ENCODE measurements at places on chromosomes 16 and 17. TPM values are rescaled to one million over a fixed set of nuclear protein-coding genes. Genes with fewer than 3 reads are reported as not detected.

DNA sequence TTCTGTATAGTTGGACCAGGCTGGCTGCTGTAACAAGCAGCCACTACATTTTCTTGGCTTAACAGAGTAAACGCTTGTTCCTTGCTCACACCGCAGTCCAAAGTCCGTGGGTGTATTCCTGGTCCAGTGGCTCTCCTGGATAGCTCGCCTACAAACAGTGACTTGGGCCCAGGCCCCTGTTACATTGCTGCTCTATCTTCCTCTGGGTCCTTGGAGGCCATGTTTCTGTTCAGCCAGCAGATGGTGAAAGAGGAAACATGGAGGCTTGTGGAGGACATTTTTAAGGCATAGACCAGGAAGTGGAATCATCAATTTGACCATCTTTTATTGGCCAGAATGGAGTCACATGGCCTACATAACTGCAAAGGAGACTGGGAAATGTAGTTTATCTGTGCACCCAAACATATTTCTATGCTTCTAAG, 55.1 kb downstream of the ATP2C2 start:
- no peaks in the 10 kb centered on the region for H3K4me1 ChIP-seq
- H3K4me3 ChIP-seq, result no peak overlapping the region
- no peaks in the 10 kb centered on the region for H3K27me3 ChIP-seq
- no peak for DNase-seq

DNA sequence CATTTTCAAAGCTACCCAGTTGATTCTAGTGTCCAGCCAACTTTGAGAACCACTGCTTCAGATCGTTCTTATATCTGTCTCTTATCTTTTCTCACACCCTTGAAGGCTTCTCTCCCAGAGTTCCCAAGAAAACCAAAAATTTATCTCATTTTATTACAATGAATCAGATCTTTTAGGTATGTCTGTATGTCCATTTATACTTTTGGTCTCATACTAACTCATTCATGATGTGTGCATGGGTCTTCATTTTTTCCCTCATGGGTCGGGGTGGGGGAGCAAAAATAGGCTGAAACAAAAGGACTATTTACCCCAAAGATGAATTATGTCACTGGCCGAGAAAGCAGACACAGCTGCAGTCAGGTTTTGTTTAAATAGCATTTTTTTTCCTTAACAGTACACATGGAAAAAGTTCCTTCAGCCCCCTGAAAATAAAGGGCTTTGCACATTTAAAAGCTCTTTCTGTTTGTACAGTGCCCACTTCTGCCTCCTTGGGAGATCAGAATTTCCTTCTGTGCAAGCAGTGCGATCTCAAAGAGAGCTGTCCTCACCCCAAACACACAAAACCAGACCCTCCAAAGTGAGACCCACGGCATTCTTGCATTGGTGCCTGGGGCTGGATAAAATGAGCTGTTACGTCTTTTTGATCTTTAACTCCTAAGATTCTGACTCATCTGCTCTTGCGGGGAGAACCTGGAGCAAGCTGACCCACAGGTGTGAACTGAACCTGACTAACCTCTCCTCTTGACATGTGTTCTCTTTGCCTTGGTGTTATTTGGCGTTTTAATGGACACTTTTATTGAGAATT, 251.2 kb upstream of the ELAC2 start:
- DNase-seq, result no peak
- H3K4me1 ChIP-seq, result no peaks in the 10 kb centered on the region
- no peak overlapping the region for H3K27ac ChIP-seq
- H3K36me3 ChIP-seq, result no peaks in the 10 kb centered on the region

- no peak for DNase-seq
- no peak overlapping the region for H3K27ac ChIP-seq
- H3K27me3 ChIP-seq, result peaks cover 11% of the 10 kb centered on the region
Observed at GRCh38 chr16:1044460-1045309, 27.9 kb upstream of the SSTR5 start.

VAMP2 gene
- 67.8 TPM for total RNA-seq

DNA sequence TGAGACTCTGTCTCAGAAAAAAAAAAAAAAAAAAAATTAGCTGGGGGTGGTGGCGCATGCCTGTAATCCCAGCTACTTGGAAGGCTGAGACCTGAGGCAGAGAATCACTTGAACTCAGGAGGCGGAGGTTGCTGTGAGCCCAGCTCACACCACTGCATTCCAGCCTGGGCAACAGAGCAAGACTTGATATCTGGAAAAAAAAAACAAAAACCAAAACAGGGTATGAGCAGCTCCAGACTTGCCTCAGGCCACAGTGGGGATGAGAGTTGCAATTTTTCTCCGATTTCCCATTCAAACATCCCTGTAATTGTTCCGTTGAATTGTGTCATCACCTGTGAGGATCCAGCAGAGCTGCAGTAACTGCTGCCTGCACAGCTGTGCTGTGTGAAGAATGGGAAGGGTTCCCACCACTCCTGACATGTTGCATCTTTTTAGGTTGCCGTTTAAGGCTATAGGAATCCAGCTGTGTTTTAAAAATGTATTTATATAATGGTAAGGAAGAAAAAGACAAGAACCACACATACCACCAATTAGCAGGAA, 150.0 kb downstream of the VPS53 start:
- no peak overlapping the region for H3K4me3 ChIP-seq
- no peak overlapping the region for H3K27ac ChIP-seq
- H3K36me3 ChIP-seq, result peaks cover 20% of the 10 kb centered on the region
- DNase-seq, result no peak
- no peaks in the 10 kb centered on the region for H3K27me3 ChIP-seq

DNA sequence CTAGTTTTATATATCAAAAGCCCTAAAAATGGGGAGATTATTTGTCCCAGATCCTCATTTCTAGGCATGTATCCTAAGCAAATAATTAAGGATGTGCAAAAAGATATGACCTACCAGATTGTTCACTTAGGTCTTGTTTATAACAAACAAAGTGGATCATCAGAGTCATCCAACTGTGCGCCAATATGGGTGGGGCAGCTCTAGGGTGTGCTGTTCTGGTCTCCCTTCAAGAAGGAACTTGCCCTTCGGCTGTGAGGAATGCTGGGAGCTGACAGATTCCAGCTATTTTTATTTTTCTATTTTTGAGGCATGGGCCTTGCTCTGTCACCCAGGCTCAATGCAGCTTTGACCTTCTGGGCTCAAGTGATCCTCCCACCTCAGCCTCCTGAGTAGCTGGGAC, 13.8 kb downstream of the CHP2 start:
- H3K4me1 ChIP-seq, result no peaks in the 10 kb centered on the region
- no peaks in the 10 kb centered on the region for H3K36me3 ChIP-seq
- H3K27me3 ChIP-seq, result no peaks in the 10 kb centered on the region
- no peak for DNase-seq
- no peak overlapping the region for H3K27ac ChIP-seq

DNA sequence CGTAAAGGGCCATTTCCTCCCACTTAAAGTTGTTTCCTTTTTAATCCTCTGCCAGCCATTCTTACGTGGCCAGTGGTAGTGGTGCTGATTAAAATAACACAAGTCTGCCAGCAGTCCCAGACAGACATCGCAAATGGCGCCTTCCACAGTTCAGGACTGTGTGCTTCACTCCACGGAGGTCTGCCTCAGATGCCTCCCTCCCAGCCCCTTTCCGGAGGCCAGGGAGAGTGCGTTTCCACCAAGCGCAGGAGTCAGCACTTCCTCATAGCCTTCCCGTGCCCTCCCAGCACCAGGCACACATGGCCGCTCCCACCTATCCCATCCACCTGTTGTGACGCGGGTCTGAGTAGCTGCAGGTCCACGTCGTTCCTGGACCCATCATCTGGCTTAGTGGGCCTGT, 205.6 kb downstream of the RPTOR start:
- no peaks in the 10 kb centered on the region for H3K27me3 ChIP-seq
- H3K4me3 ChIP-seq, result no peak overlapping the region
- H3K36me3 ChIP-seq, result peaks cover 15% of the 10 kb centered on the region

TBC1D3C gene
- not detected for total RNA-seq

DNA sequence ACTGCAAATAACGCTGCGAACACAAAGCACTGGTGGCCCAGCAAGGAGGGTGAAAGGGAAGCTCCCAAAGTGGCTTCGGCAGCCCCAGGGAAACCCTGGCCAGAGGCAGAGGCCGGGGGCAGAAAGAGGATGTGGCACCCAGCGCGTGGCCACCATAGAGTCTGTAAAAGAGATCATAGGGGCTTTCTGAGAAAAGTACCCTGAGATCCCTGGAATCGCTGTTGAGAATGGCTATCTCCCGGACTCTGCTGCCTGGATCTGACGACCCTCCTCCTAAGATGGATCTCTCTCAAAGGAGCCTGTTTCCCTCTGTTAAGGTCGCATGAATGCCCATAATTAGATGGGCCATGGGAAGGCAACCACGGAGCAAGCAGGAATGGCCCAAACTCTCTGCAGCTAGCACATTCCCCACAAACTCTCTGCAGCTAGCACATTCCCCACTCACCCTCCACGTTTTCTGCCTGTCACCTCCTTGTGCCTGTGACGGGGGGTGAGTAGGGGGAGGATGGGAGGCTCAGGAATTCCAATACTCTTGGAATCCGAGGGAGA, 364.4 kb downstream of the XYLT1 start:
- no peak overlapping the region for H3K4me3 ChIP-seq
- H3K27ac ChIP-seq, result no peak overlapping the region
- no peaks in the 10 kb centered on the region for H3K27me3 ChIP-seq
- no peak for DNase-seq

- no peak overlapping the region for H3K4me3 ChIP-seq
- no peak for DNase-seq
Observed at GRCh38 chr16:79607587-79607986, 7.0 kb upstream of the MAF start.

DNA sequence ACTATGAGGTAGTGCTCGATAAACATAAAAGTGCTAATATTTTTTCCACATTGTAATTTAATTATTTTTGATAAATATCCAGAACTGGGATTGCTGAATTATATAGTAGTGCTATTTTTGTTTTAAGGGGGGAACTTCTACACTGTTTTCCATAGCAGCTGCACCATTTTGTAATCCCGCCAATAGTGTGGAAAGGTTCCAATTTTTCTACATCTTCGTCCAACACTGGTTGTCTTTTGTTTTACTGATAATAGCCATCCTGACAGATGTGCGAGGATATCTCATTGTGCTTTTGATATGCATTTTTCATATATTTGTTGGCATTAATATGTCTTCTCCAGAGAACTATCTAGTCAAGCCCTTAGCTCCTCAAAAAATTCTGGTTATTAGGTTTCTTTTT, 259.6 kb upstream of the KCNJ16 start:
- no peaks in the 10 kb centered on the region for H3K27me3 ChIP-seq
- no peaks in the 10 kb centered on the region for H3K36me3 ChIP-seq
- H3K4me3 ChIP-seq, result no peak overlapping the region
- no peak for DNase-seq

DNA sequence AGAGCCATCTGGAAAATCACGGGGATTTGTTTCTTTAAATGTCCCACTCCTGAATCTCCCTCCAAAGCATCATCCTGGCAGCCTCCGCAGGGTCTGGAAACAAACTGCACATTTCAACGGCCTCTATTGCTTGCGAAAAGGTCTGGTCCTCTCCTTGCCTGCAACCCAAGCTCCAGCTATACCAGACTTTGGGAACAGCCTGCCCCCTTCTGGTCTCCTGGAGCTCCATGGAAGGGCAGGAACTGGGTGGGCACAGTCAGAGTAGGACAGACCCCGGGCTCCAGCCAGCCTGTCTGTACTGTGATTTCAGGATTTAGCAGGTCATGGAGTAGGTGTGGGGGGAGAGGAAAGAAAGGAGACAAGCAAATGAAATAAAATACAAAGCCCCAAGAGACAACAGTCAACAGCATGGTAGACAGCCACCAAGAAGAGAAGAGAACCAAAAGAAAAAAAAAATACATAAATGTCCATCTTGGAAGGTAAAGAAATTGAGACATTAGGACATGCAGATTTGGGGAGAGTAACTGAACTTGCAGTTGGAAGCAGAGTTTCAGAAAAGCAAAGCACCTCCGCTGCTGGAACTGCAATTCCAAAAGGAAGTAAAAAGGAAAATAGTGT, 2.7 kb downstream of the XYLT1 start:
- H3K36me3 ChIP-seq, result no peaks in the 10 kb centered on the region
- peaks cover 41% of the 10 kb centered on the region for H3K4me1 ChIP-seq
- peak; percentile 44 for DNase-seq
- H3K4me3 ChIP-seq, result no peak overlapping the region

- no peak for DNase-seq
- H3K36me3 ChIP-seq, result no peaks in the 10 kb centered on the region
- H3K4me3 ChIP-seq, result no peak overlapping the region
- H3K27ac ChIP-seq, result no peak overlapping the region
- no peaks in the 10 kb centered on the region for H3K4me1 ChIP-seq
Observed at GRCh38 chr17:66829883-66830282, 5.0 kb upstream of the CACNG5 start.

DNA sequence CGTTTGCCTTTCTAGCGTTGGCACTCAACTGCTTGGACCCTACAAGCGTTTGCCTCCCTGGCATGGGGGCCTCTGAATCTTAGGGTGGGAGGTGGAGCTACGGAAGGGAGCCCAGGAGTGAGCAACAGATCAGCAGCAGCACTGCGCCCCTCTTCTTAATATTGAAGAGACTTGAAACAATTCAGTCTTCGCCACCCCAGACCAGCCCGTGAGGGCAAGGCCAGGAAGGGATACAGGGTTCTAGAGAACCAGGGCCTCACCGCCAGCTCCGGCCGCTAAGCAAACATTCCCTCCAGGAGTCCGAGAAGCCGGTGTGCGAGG, 1.5 kb upstream of the GPRC5C start:
- no peaks in the 10 kb centered on the region for H3K36me3 ChIP-seq
- peaks cover 42% of the 10 kb centered on the region for H3K4me1 ChIP-seq
- H3K27me3 ChIP-seq, result no peaks in the 10 kb centered on the region
- H3K4me3 ChIP-seq, result peak overlapping the region; percentile 62
- peak overlapping the region; percentile 83 for H3K27ac ChIP-seq

DNA sequence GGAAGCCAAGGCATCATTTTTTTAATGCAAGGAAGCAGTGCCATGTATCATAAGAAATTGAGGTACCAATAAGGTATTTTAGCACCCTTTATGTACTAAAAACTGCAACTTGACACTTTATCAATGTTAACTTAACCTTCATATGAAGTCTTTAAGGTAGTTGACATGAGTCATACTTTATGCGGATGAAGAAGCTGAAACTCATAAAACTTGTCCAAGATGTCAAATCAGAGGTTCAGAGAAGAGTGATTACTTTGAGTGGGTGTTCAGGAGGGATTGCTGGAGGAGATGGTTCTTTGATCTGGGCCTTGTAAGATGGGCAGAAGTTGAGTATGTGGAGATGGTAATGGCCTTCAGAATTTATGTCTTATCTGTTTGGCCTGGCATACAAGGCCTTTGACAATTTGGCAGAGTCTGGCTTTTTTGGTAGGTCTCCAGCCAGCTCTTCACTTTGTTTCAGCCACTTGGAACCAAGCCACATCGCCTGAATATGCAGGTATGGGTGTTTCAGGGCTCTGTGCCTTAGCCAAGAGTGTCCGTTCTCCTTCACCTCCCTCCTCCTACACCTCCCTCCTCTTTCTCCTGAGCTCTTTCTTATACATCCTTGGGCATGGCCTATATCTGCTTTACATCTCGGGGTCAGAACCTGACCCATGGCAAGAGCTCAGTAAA, 23.7 kb downstream of the YPEL2 start:
- H3K36me3 ChIP-seq, result no peaks in the 10 kb centered on the region
- H3K4me1 ChIP-seq, result peaks cover 63% of the 10 kb centered on the region
- H3K27me3 ChIP-seq, result no peaks in the 10 kb centered on the region
- no peak overlapping the region for H3K27ac ChIP-seq
- H3K4me3 ChIP-seq, result no peak overlapping the region

Measured in heart right ventricle (tissue), 16 donors.